ENCODE measurements at places on chromosomes 4 and X.

- no peak for DNase-seq
Observed at GRCh38 chr4:152898606-152899005, 37.5 kb upstream of the FHDC1 start.

DNA sequence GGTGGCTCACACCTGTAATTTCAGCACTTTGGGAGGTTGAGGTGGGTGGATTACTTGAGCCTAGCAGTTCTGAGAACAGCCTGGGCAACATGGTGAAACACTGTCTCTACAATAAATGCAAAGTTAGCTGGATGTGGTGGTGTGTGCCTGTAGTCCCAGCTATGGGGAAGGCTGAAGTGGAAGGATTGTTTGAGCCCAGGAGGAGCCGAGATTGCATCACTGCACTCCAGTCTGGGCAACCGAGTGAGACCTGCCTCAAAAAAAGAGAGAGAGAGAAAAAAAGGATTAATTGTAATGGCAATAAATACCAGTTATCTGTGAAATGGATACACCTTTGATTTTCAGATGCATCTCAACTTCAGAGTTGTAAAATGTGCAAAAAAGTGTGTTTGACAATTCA is 58.8 kb downstream of the SPRY1 start:
- DNase-seq = no peak

DNA sequence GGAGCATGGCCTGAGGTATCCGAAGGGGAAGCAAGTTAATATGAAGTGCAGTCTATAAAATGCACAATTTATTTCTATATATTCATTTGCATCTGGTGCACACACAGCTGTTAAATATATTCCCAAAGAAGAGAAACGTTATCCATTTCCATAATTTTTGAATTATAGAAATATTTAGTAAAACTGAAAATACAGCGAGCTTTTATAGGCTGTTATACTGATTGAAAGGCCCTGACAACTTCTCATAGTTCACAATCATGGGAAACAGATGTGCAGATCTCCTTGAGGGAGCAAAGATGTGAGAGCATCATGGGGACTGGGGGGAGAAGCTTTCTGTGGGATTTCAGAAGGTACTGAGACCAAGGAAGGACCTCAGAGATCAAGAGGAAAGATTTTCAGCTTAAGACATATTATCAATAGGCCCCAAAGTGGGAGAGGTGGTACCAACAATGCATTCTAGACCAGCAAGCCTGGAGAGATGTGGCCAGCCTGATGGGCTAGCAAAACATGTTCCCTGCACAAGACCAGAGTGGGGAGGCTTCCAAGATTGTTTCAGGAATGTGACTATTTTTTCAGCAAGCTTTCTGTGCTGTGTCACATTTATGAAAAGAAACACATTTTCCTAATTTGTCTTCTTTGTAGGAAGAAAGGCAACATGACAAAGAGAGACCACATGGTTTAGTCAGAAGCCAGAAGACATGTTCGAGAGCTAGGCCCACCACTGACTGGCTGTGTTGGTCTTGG is 256.0 kb upstream of the SFRP2 start:
- no peak for DNase-seq

- DNase-seq = no peak
Observed at GRCh38 chr4:95838192-95838591, 1.7 kb upstream of the PDHA2 start.

- DNase-seq = no peak
Observed at GRCh38 chr4:136863756-136864155, 668.5 kb downstream of the PCDH18 start.

DNA sequence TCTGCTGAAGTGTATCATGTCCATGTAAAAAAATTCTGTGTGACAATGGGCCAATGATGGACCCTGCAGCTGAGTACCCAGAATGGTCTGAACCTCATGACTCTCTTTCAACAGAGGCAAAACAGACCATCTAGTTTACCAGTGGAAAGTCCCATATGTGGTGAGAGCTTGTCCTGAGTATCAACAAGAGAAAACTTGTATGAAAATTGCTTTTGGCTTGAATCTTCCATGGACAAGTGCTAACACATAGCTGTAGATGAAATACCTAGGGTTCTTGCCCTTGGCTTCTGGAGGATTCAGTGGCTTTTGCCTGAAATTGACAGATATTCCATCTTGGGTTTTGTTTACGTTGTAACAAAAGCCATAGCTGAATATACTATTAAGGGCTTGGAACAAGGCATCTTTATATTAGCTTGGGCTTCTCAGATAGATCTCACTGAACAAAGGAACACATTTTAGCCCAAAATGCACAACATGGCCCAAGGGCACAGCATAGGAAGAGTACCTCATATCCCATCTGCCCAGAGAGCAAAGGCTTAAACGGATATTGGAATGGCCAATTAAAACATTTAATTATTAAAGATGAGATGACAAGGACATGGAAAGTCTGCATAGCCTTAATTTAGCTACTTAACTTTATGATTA is 128.5 kb upstream of the HPGD start:
- no peak for DNase-seq
